ENCODE measurements at places on chromosomes 1 and 21. TPM values are rescaled to one million over a fixed set of nuclear protein-coding genes. Genes with fewer than 3 reads are reported as not detected.

DNA sequence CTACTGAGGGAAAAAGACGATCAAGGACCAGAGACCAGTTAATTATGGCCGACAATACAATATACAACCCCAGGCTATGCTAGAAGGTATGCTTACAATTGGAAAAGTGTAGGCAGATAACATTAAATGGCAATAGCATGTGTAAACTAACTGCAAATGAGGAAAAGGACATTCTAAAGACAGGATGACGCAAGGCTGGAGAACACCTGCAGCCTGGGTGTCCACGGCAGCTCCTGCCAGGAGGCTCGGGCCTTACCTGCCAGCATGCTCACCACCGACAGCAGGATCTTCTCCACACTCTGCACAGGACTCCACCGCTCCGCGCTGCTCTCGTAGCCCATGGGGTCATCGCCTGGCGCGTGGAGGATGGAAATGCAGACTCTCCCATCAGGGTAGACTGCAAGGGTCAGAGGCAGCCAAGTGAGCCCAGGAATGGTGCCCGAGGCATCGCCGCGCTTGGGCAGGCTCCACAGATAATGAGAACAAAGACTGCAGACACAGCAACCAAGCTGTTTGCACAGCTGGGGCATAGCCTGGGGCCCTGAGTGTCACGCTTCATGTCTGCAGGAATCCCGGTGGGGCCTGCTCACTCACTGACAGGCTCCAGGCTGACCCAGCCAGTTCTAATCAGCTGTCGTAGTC, 28.2 kb downstream of the UBE2G2 start:
- DNase-seq = peak; percentile 43

DNA sequence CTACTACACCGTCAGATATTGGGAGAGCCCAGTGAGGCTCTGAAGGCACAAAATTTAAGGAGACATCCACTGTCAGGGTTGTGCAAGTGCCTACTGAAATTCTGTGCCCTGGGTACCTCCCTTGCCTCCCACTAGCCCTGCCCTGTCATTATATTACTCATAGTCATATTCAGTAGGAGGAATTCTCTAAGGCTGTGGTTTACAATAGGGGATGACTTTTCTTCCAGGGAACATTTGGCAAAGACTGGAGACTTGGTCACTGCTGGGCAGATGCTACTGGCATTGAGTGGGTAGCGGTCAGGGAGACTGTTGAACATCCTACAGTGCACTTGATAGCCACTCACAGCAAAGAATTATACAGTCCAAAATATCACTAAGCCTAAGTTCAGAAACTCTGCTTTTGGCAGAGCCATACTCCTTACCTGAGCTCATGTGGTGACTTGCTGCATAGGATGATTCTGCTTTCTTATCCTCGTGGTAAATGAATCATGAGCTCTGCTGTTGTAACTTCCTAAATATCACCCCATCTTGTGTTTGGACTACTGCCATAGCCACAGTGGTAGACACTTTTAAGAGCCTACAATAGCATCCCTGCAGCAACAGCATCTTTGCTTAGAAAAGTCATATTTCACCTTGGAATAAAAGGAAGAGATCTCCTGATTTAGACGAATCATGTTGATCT, 563.4 kb upstream of the PLXNA2 start:
- peak; percentile 12 for DNase-seq

GRCh38 chr1:201385299-201385891, 7.9 kb upstream of the TNNT2 start:
- DNase-seq = peak; percentile 70

DNA sequence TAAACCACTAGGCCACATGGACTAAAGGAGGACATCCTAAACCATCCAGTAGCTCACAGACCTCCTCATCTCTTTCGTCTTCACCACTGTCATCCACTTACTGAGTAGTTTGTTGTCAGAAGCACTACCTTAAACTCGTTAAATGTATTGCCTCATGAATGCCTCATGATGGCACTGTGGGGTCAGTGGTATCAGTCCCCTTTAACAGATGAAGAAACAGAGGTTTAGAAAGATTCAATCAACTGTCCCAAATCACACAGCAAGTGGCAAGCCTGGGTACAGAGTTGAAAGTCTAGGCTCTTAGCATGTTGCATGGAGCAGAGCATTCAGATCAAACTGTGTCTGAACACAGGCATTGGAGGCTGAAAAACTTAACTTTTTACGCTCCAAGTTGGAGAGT, 183.6 kb upstream of the KIAA0040 start:
- peak; percentile 42 for DNase-seq

GRCh38 chr1:17670587-17671313, 84.4 kb upstream of the ACTL8 start:
- DNase-seq = no peak

- DNase-seq = peak; percentile 2
Measured at GRCh38 chr21:14686466-14687267, 140.6 kb upstream of the SAMSN1 start.

- peak; percentile 73 for DNase-seq
Measured at GRCh38 chr1:89910780-89911179, 84.1 kb upstream of the ZNF326 start.

- DNase-seq = no peak
Measured at GRCh38 chr1:110498270-110498669, 20.7 kb downstream of the KCNA10 start.

Gene AMIGO1
- 3.7 TPM for total RNA-seq

Gene KRTAP19-5
- not detected for total RNA-seq
